Activated CD4-positive, alpha-beta T cell treated with anti-CD3 and anti-CD28 coated beads for 4 hours (primary cell): ENCODE measurements at places on chromosomes 6 and 20.

GRCh38 chr6:112441607-112442006, 94.5 kb downstream of the RFPL4B start:
- DNase-seq, result no peak

DNA sequence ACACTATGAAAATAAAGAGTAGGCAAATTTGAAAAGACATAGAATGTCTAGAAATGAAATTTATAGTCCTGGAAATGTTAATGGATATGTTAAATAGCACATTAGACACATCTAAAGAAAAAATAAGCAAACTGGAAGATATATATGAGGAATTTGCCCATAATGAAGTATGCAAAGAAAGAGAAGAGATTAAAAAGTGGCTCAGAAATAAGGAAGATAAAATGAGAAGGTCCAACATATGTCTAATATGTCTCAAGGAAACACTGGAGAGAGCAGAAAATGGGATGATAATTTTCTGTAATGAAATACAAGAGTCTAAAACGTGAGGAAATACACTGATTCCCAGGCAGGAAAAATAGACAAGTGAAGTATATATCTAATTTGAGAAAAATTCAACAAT, 36.6 kb upstream of the ARID1B start:
- no peak for DNase-seq

GRCh38 chr6:108165714-108166663, at the start of gene NR2E1:
TSS of gene NR2E1 (plus strand) at chr6:108166022. CDS start at chr6:108166766, 744 bp downstream.
- no peak for DNase-seq

GRCh38 chr6:57141451-57142177, 30.5 kb upstream of the BAG2 start:
- no peak for DNase-seq

GRCh38 chr6:122472022-122472340, 374 bp upstream of the SERINC1 start:
- DNase-seq, result no peak
